ENCODE measurements at places on chromosomes 7 and 10.

DNA sequence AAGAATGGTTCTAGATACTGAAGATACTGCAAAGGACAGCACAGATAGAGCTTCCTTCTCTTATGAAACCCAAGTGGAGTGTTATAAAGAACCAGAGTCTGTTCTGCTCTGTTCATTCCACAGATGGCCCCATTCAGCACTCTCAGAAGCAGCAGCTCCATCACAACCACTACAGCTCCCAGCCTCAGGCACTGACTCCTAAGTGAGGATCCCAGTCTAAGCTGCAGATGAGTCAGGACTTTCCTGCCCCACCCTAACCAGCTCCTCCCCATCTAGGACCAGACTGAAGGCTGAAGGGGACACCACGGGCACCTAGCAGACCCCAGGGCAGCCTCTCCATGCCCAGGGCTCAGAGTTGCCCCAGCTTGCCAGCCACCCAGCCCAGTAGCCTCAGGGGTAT is 379.8 kb downstream of the GRID1 start:
- DNase-seq: no peak

- DNase-seq: no peak
Observed at GRCh38 chr7:80889525-80889924, 29.3 kb downstream of the SEMA3C start.

GRCh38 chr10:122492006-122492405 is 30.7 kb downstream of the HTRA1 start:
- no peak for DNase-seq

- DNase-seq: no peak
Observed at GRCh38 chr10:33570495-33570894, 236.0 kb upstream of the NRP1 start.

DNA sequence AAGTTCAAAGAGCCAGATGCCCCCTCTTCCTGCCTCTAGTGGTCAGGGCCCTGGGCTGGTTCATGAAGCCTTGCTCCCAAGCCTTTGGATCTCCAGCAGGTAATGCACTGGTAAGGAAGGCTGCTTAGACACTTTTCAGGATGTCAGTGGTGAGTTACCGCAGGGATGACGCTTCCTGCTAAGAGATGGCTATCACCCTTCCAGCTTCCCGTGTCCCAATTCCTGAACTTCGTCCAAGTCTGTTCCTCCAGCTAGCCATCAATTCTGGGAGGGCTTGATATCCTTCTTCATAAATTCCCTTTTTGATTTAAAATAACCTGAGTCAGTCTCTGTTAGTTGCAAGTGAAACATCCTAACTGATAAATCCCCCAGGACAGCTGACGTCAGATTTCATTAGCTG is 221.2 kb downstream of the PLXNA4 start:
- no peak for DNase-seq

GRCh38 chr7:2575733-2576340 is 17.1 kb downstream of the IQCE start:
- DNase-seq: no peak

Measured in stimulated activated CD8-positive, alpha-beta memory T cell treated with anti-CD3 and anti-CD28 coated beads, Interleukin-7, amount 100 ng/mL, for 1 hour (primary cell).